Ammon's horn (tissue), 1 donor: ENCODE measurements at places on chromosomes 12 and 14.

DNA sequence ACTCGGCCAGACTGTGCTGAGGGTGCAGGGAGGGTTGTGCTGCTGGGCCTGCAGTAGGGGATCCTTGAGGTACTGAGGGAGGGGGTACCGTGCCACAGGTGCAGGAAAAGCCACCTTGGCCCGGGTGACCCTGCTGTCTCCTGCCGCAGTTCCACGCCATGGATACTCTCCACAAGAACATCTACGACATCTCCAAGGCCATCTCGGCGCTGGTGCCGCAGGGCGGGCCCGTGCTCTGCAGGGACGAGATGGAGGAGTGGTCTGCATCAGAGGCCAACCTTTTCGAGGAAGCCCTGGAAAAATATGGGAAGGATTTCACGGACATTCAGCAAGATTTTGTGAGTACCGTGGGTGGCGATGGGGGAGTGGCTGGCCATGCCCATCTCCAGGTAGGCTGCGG, 14.0 kb upstream of the CRIP2 start:
- DNase-seq: no peak

GRCh38 chr12:91361864-91362263, 179.2 kb upstream of the DCN start:
- peak; percentile 55 for DNase-seq

GRCh38 chr14:101062601-101063000, 159.1 kb upstream of the RTL1 start:
- no peak for DNase-seq

DNA sequence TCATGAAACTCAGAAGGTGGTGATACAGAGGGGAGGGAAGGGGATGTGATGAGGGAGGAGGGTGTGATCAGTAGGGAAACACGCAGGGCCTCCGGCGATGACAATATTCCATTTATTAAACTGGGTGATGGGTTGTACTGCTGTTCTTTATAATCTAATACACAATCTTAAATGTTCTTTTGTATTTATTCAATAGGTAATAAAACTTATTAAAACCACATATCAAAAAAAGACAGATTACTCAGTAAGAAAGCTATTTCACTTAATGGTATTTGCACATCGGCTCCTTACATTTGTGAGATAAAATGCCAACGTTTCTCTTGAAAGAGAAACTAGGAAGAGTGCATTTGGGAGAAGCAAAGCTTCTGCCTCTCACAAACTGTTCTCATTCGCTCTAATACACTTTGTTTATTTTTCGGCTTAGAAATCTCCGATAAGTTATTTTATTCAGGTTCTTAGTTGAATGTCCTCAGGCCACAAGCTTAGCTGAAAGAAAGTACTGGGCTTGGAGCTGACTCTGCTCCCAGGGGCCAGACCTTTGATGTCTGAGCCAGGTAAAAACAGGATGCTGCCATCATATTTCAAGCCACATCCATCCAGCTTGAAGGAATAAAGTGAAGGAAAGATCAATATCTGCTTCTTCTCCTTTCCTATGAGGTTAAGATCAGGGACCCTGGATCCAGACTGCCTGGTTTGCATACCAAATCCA, 17.5 kb downstream of the STON2 start:
- DNase-seq: no peak

- no peak for DNase-seq
These were observed 251.9 kb upstream of the ATXN7L3B start for GRCh38 chr12:74285773-74286172.

GRCh38 chr12:111937429-111937828, 75.5 kb downstream of the TMEM116 start:
- no peak for DNase-seq

- no peak for DNase-seq
These were observed 199.9 kb downstream of the STXBP6 start for GRCh38 chr14:24850072-24850471.

GRCh38 chr12:96177013-96177412, 17.2 kb upstream of the ELK3 start:
- DNase-seq: no peak
